Inflammatory macrophage treated with lipopolysaccharide for 4 hours (primary cell): ENCODE measurements at places on chromosomes 5 and 9.

- DNase-seq: no peak
Measured at GRCh38 chr9:130043654-130044623, 950 bp upstream of the FNBP1 start.

GRCh38 chr5:68240202-68240601 is 24.6 kb downstream of the PIK3R1 start:
- peak; percentile 69 for DNase-seq

- no peak for DNase-seq
Measured at GRCh38 chr5:164303646-164304215, 798.3 kb downstream of the MAT2B start.

- peak; percentile 93 for DNase-seq
Measured at GRCh38 chr9:35646533-35647265, 4.0 kb downstream of the SIT1 start.

- peak; percentile 55 for DNase-seq
Measured at GRCh38 chr5:94595281-94595840, 23.0 kb downstream of the KIAA0825 start.

DNA sequence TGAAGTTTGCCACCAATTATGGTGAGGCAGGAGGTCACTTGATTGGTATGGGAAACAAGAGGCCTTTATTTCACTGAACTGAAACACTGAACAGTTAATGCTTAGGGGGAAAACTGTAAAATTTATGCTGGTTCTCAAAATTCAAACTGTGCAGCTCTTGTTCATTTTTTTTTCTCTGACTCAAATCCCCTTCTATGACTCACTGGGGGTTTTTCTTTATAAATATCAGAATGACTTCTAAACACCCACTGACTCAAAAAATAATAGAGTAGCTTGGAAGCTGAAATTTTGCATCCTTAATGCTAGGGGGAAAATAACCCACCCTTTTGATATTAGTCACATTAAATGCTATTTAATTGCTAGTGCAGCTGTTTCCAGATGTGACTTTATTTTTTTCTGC is 24.1 kb upstream of the OTP start:
- DNase-seq: no peak
